ENCODE measurements at places on chromosomes 6 and 20. TPM values are rescaled to one million over a fixed set of nuclear protein-coding genes. Genes with fewer than 3 reads are reported as not detected.

Gene RUNX2
- total RNA-seq: 7.3 TPM

Gene SLC35D3
- not detected for total RNA-seq

Gene C6orf163
- 3.5 TPM for total RNA-seq

Gene SLC26A8
- total RNA-seq: not detected

Gene SAPCD1
- total RNA-seq: 2.0 TPM

DNA sequence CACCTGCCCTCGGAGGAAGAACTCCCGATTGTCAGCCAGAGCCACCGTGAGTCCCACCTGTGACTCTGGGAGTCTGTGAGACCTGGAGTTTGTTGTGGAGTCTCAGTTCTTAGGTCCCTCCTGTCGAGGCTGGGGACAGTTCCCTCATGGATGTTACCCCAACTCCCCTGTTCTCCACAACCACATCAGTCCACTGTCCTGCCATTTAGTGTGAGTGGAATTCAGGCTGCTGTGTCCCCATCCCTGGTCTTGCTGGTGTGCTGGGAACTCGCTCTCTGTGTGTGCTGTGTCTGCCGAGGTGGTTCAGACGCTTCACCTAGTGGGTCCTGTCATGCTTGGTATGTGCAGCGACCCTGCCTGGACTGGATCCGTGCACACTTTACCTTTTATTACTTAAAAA is 163.2 kb downstream of the DTNBP1 start:
- DNase-seq: no peak
- H3K4me3 ChIP-seq: no peak overlapping the region
- no peaks in the 10 kb centered on the region for H3K27me3 ChIP-seq
- peaks cover 7% of the 10 kb centered on the region for H3K4me1 ChIP-seq
- no peaks in the 10 kb centered on the region for H3K36me3 ChIP-seq

DNA sequence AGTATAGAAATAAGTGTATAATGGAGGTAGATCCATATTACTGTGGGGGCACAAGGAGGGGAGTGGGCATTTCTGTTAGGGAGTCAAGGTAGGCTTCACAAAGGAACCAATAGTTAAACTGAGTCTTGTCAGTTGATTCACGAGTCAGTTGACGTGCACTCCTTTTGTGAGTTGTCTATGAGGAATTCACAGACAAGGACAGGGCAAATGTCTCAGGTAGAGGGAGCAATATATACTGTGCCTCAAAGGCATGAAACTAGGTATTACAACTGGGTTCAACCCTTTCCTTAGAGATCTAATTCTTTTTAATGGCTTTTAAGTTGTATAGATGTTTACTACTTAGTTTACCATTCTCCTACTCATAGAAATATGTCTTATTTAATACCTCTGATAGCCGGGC is 11.0 kb downstream of the TMEM14C start:
- H3K4me3 ChIP-seq: no peak overlapping the region
- H3K27ac ChIP-seq: no peak overlapping the region
- H3K27me3 ChIP-seq: no peaks in the 10 kb centered on the region
- DNase-seq: no peak
- H3K4me1 ChIP-seq: no peaks in the 10 kb centered on the region
- H3K36me3 ChIP-seq: no peaks in the 10 kb centered on the region

- no peak overlapping the region for H3K27ac ChIP-seq
- H3K4me3 ChIP-seq: no peak overlapping the region
- H3K4me1 ChIP-seq: no peaks in the 10 kb centered on the region
- DNase-seq: no peak
- H3K27me3 ChIP-seq: no peaks in the 10 kb centered on the region
Observed at GRCh38 chr6:140003217-140003616, 628.8 kb upstream of the CITED2 start.

GRCh38 chr20:3101737-3102574 is 17.4 kb upstream of the AVP start:
- no peaks in the 10 kb centered on the region for H3K36me3 ChIP-seq
- no peak overlapping the region for H3K4me3 ChIP-seq
- no peaks in the 10 kb centered on the region for H3K27me3 ChIP-seq
- no peak for DNase-seq

GRCh38 chr6:121848523-121849255 is 413.2 kb downstream of the GJA1 start:
- H3K4me3 ChIP-seq: no peak overlapping the region
- no peaks in the 10 kb centered on the region for H3K4me1 ChIP-seq
- DNase-seq: no peak
- no peaks in the 10 kb centered on the region for H3K27me3 ChIP-seq

- H3K27ac ChIP-seq: peak overlapping the region; percentile 33
- no peaks in the 10 kb centered on the region for H3K36me3 ChIP-seq
- no peaks in the 10 kb centered on the region for H3K4me1 ChIP-seq
- H3K27me3 ChIP-seq: no peaks in the 10 kb centered on the region
Observed at GRCh38 chr6:46628976-46629375, 23.6 kb downstream of the CYP39A1 start.

All from breast epithelium (tissue), 4 donors.